Fibroblast of skin of left biceps (primary cell): ENCODE measurements at places on chromosomes 1 and 21.

GRCh38 chr1:44571712-44572571, 102.3 kb downstream of the TMEM53 start:
- no peak for DNase-seq

GRCh38 chr21:16069178-16070112, 339.7 kb downstream of the USP25 start:
- no peak for DNase-seq

GRCh38 chr1:76142771-76143540, 68.4 kb downstream of the ST6GALNAC3 start:
- DNase-seq = peak; percentile 2

- DNase-seq = no peak
These were observed 105.0 kb downstream of the GPATCH2 start for GRCh38 chr1:217525773-217526490.

DNA sequence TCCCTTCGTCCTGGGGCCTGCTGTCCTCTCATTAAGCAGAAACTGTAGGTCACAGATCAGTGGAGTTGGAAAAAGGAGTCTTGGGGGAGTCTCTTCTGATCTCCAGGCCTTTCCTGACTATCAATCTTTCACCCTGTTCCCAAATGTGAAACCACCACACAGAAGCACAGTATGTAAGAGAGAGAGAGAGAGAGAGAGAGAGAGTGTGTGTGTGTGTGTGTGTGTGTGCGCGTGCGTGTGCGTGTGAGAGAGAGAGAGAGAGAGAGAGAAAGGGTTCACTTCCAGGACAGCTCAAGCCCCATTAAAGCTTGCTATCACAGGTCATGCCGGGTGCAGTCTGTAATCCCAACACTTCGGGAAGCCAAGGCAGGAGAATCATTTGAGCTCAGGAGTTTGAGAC, 1.5 kb upstream of the TTC24 start:
- no peak for DNase-seq

DNA sequence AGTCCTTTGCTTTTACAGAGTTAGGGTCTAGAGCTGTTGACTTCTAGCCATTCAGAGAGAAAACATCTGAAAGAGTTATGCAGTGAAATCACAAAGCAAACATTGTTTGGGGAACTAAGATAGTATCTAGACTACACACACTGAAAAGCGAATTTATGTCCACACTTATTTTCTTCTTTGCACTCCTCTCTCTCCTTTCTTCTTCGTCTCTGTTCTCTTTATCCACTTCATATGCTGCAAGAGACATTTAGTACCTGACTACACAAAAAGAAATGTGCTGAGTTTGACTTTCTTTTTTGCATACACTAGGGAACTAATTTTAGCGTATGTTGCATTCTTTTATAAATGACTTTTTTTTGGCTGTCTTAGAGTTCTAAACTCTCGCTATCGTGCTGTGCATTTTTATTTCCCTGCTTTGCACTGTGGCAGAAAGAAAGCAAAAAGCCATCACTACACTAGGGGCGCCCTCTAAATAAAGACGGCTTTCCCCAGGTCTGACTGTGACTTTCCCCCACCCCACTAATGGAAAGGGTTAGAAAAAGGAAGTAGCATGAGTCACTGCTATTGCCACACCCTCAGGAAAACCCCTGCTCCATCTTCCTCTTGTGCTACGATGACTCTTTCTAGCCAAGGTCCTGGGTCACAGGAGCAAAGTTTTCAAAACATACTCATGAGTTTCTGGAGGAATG, 65.7 kb downstream of the MAP3K7CL start:
- peak; percentile 60 for DNase-seq

GRCh38 chr1:232868793-232869491, 63.7 kb downstream of the MAP10 start:
- DNase-seq = peak; percentile 81

- DNase-seq = no peak
These were observed 55.5 kb downstream of the PLA2G4A start for GRCh38 chr1:186884251-186884650.

DNA sequence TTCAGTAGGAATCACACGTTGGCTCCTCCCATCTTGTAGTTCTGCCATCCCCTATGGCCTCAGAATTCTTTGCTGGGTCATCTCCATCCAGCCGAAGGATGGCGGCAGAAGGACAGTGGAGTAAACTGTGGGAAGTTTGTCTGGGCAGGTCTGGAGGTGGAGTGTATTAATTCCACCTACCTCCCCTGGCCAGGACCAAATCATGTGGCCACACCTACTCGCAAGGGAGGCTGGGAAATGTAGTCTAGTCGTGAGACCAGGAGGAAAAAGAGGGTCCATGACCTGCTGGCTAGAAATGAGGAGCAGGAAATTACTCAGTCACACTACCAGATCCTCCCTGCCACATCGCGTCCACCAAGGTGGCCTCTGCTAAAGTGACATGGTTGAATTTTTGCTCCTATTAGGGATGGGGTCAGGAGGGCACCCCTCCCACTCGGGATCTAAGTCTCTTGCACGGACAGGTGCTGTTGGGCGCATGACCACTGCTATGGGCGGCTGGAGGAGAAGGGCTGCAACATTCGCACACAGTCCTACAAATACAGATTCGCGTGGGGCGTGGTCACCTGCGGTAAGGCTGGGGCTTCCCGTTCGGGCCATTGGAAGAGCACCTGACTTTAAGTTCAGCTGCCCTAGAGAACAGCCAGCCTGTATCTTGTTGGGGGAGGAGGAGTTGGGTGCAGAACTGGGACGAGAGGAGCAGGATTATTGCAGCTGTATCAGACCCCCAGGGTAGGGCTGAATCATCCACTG, 19.5 kb downstream of the PLA2G5 start:
- no peak for DNase-seq

DNA sequence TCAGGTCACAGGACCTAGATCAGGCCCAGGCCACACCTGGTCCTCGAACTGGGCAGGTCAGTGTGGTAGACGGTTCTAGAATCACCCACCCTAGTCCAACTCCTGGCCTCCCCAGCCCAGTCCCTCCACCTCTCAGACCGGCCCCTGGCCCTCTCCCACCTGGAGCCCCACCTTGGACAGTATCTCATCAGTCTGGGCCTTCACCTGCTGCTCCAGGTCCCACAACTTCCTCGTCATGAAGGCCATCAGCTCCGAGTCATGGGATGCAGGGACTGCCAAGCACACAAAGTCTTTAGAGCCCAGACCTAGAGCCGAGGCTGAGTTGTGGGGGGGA, 8.7 kb downstream of the UBXN11 start:
- no peak for DNase-seq

- peak; percentile 10 for DNase-seq
These were observed 34.0 kb downstream of the ST6GALNAC5 start for GRCh38 chr1:76901158-76901767.

DNA sequence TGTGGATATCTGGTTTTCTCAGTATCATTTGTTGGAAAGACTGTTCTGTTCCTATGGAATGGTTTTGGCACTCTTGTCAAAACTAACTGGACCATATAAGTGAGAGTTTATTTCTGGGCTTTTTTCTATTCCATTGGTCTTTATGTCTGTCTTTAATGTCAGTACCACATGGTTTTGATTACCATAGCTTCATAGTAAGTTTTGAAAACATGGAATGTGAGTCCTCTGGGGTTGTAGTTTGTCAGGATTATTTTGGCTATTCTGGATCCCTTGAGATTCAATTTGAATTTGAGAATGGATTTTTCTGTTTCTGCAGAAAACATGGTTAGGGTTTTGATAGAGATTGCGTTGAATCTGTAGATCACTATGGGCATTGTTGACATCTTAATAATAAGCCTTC, 107.9 kb downstream of the ZFYVE9 start:
- DNase-seq = no peak

DNA sequence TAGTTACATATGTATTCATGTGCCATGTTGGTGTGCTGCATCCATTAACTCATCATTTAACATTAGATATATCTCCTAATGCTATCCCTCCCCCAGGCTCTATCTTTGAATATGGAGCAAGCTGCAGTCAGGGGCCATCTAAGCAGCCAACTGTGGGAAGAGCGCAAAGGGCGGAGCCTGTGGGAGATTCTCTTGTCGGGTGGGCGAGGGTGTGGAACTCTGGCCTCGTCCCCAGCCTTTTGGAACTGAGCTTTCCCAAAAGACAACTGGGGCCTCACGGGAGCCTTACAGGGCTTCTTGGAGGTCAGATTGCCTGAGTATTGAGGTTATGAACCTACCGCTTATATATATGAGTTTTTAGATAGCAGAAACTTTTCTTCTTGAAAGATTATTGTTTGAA, 117.2 kb downstream of the HHAT start:
- no peak for DNase-seq

- DNase-seq = no peak
These were observed 80.7 kb downstream of the SKI start for GRCh38 chr1:2308844-2309243.

DNA sequence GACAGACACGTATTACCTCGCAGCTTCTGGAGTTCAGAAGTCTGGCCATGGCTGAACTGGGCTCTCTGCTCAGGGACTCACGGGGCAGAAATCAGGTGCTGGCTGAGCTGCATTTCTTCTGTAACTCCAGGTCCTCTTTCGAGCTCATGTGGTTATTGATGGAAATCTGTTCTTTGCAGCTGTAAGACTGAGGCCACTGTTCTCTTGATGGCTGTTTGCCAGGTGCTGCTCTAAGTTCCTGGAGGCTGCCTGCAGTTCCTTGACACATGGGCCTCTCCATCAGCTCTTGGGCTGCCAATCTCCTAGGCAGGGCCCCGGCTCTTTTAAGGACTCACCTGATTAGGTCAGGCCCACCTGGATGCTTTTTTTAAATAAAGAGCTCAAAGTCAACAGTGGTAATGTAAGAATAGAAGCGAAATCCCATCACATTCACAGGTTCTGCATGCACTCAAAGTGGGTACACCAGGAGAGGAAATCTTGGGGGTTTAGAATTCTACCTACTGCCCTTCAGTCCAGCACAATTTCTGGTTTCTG, 139.1 kb downstream of the KAZN start:
- no peak for DNase-seq

GRCh38 chr21:29582855-29583254, 284.1 kb downstream of the BACH1 start:
- DNase-seq = no peak

GRCh38 chr1:22529901-22530621, 33.2 kb upstream of the EPHA8 start:
- DNase-seq = no peak

DNA sequence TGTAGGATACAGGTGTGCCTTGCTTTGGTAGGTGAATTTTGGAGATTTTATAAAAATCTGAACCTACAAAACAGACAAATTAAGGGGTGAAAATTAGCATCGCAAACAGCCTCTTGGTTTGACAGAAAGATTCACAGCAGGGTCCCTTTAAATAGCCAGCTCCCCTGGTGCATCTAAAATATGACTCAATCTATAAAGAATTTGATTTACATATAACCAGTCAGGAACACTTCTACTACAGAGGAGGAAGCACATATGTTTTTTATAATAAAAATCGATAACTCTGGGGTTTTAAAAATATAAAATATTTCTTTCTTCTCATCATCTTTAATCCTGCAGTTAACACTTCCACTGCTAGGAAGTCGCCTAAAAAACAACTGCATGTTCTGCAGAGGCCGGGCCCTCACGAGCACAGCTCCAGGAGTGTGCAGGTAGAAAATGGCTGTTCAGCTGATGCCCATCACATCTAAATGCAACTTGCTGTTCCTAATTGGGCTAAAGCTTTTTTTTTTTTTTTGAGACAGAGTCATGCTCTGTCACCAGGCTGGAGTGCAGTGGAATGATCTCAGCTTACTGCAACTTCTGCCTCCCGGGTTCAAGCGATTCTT, 203.4 kb downstream of the HS2ST1 start:
- peak; percentile 47 for DNase-seq

GRCh38 chr21:39232861-39233291, 49.6 kb upstream of the PSMG1 start:
- no peak for DNase-seq

- DNase-seq = no peak
These were observed 587.3 kb downstream of the PTPRC start for GRCh38 chr1:199226163-199226562.

DNA sequence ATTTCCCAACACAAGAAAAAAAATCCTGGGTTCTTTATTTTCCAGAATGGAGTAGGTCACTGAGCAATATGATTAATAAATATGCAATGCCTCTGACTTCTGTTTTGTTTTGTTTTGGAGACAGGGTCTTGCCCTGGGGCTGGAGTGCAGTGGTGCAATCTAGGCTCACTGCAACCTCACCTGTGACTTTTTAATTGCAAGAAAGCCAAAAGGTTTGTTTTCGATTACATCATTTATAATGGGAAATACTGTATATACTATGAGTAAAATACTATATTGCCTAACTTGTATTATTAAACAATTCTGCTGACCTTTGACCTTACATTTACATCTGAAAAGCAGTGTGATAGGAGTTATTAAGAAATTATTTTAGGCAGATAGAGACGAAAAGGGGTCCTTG, 11.6 kb upstream of the CD46 start:
- DNase-seq = no peak

DNA sequence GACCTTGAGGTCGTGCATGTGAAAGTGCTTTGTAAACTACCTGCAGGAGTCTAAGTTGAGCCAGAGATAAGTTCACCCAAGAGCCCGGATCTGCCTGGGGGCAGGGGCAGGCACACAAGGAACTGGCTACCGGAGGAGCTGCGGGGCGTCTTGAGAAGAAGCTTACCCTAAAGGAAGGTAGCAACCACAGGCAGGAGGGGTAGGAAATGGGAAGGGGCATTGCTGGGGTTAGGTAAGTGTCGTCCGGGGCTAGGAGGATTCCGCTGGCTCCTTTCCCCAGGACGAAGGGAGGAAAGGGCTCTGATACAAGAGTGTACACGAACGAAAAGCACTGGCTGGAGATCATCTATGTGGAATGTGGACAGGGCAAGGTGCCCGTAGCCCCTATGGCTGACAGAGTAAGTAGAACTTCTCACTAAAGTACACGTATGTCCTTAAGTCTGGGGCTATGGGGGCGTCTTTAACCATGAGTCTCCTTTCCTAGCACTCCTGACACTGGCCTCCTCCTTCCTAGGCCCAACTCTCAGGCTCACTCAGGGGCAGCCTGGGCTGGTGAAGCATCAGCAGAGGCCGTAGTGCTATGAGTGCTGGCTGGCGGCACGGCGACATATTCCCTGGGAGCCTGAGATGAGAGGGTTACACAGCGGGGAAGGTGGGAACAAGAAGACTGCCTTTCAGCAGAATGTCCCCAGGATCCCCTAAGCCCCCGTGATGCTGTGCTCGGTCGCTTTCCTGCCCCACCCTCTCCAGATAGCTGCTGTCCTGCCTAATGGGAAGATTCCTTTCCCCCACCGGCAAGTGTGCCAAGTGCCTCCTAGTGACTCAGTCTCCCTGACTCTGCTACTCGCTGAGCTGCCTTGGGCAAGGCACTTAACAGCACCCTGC, 9.1 kb upstream of the GALNT2 start:
- DNase-seq = no peak

DNA sequence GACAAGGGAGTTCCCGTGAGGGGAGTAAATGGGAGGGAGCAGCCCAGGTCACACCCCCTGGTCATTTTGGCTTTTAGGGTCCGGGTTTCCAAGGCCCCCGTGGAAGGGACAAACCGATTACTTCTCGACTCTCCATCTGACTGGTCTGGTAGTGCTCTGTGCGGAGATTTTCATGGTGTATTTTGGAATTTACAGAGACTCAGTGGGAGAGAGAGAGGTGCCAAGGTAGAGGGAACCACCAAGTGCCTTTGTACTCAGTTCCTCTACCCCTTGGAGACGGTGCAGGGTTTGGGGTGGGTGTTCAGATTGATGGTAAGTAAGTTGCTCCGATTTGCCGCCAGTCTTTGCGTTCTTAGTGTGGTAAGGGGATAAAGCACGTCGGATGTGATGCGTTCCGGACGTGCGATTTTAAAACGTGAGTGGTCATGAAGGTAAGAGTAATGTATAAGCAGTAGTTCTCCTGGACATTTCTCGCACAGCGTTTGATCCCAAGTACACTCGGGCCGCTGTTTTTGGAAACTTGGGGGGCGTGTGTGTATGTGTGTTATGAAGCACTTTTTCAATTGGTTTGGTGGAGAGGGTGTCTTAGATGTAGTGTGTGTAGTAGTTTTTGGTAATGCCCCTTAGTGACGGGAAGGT, 682 bp downstream of the SUCO start:
- no peak for DNase-seq
